ENCODE measurements at places on chromosomes 2 and 18.

DNA sequence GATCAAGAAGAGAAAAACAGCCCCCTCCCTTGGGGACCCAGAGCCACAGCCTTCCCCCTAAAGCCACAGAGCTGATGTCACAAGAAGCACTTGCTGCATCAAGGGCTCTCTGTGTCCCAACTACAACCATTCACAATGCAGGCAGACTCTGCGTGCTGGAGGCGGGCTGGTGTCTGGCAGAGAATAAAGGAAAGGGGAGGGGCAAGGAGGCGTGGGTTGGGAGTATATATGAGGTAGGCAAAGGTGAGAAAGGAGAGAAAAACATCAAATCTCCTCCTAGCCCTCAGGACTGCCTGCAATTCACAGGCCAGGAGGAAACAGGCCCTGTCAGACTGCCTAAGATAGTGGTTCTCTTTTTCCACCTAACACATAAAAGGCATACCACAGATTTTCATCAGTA is 48.8 kb upstream of the IHH start:
- no peak for DNase-seq

DNA sequence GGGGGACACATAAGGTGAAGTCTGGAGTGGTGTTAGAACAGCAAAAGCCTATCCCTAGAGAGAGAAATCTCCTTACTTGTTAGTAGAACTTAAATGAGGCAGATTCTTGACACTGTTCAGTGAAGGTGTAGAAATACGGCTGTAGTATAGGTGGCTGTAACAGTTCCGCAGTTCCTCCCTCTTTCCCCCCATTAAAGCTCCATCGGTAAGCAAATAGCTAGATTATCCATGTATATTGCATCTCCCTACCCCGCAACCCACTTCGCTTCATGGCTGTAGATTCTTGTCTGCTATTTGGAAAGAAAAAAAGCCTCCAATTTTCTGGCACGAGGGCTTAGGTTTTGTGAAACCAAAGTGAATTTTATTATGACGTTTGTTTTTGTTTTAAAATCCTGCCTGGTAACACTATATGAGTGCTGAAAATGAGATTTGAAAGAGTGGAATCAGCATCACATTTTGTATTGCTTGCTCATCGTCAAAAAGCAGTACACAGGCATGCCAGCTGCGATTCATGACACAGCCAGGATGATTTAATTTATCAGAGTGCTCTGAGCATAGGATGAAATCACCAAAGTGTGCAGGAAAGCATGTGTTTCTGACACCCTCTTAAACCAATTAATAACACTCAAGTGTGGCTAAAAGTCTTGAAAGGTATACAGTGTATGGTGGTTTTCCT is 1.4 kb downstream of the FAM171B start:
- peak; percentile 42 for DNase-seq

GRCh38 chr18:35063875-35064690 is 22.9 kb downstream of the MAPRE2 start:
- no peak for DNase-seq

DNA sequence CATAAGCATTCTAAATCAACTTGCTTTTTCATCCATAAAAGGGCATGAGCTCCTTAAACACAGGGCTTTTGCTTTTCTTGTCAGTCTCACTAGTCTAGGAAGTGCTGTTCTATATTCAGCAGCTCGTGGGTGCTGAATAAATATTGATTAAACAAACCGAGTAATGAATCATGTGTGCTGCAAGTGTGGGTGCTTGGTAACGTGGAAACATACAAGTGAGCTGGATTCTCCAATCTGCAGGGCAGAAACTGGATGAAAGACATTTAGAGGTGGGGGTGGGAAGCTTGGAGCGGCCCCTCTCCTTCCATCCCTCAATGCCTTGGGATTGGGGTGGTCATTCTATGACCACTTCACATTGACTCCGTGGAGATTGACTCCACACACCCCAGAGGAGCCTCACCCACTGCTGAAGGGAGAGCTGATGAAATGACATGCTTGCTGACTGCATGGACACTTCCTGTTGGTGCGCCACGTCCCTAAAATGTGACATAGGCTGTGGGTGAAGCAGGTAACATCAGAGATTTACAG is 114.6 kb downstream of the DOCK10 start:
- no peak for DNase-seq

DNA sequence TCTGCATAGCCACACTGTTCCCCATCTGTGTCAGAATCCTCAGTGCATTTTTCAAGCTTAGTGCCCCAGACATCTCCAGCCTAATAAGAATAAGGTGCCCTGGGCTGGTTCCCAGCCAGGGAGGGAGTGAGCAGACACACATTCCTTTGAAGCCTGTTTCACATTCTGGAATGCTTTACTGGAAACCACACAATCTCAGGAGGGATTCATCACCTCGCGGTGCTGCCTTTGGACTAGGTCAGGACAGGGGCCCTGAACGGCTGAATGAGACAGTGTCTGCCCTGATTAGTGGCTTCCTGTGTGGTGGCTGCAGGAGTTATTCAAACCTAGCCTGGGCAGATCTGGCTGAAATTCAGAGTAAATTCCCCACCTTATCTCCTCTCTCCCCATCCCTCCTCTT is 108.0 kb upstream of the LDAH start:
- no peak for DNase-seq

GRCh38 chr2:20106746-20107145 is 55.3 kb upstream of the LAPTM4A start:
- DNase-seq = no peak

DNA sequence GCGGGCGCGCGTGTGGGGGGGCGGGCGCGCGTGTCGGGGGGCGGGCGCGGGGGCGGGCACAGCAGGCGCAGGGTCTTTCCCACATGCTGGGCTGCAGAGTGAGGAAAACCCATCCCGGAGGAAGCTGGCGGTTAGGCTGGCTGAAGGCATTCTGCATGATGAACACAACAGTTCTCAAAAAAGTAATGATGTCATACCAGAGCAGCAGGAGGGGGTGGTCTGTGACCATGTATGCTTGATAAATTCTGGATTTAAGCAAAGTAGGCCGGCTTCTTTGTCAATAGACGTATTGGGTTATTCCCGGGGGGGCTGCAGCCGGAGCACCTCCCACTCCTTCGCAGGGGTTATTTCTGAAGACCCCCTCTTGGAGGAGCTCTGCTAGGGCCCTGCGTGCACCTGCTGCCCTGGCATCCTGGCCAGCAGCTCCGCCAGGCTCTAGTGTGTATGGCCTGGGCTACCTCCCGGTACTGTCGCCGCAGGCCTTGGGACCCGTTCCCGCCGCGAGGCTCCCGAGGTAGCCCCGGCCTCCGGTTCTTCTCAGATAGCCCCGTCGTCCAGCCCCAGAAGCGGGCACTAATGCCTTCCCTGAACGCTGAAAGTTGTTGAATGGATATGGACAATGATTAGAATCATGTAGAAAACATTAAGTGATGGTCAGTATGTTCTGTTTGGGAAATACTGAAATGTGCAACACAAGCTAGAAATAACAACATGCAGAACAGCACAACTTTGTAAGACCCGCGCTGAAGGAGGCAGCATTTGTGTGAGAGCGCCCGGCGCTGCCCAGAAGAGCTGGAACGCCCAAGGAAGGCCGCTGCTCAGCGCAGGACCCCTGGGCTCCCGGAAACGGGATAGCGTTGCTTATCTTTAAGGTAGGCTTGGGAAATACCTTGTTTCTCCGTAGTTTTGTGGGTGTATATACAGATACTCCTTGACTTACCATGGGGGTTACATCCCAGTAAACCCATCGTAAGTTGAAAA is 101.4 kb upstream of the RAB6C start:
- no peak for DNase-seq

DNA sequence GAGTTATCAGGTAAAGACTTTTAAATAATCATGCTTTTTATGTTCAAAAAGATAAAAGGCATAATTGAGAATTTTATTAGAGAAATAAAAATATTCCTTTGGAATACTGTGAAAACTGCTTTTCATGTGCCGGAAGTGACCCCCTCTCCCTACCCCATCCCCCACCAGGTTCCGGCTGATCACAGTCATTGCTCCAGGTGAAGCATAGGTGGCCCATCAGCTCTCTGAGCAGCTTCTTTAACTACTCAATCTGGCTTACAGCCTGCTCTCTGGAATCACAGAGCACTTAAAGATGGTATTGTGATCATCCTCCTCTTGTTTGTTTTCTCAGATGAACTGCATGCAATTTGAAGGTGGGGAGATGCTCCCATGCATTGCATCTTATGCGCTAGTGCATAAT is 257.7 kb downstream of the EN1 start:
- no peak for DNase-seq

- no peak for DNase-seq
Measured at GRCh38 chr2:234528410-234529148, 31.7 kb upstream of the ARL4C start.

DNA sequence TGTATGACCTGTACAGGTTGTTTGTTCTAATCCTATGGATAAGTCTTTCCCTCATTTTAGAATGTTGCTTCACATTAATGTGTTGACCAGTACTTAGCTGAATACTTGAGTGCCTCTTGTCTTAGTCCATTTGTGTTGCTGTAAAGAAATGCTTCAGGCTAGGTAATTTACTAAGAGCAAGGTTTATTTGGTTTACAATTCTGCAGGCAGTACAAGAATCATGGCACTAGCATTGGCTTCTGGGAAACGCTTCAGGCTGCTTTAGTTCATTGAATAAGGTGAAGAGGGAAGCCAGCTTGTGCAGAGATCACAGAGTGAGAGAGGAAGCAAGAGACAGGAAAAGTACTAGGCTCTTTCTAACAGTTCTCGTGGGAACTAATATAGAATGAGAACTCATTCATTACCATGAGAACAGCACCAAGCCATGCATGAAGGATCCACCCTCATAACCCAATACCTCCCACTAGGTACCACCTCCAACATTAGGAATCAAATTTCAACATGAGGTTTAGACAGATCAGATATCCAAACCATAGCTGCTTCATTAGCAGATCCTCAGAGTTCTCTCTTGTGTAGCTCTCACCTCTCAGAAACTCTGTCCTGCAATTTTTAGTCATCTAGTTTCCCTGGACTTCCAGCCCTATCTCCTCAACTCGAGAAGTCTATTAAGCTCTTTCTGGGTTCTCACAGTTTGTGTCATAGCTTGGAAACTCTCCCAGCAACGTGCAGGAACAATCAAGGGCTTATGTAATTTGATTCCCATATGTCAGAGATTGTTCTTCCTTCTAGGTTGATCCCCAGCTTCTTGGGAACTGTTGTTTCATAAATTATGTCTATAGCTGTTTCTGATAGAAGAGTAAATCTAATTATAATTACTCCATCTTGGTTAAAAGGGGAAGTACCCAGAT is 2082.3 kb upstream of the CELF4 start:
- no peak for DNase-seq

DNA sequence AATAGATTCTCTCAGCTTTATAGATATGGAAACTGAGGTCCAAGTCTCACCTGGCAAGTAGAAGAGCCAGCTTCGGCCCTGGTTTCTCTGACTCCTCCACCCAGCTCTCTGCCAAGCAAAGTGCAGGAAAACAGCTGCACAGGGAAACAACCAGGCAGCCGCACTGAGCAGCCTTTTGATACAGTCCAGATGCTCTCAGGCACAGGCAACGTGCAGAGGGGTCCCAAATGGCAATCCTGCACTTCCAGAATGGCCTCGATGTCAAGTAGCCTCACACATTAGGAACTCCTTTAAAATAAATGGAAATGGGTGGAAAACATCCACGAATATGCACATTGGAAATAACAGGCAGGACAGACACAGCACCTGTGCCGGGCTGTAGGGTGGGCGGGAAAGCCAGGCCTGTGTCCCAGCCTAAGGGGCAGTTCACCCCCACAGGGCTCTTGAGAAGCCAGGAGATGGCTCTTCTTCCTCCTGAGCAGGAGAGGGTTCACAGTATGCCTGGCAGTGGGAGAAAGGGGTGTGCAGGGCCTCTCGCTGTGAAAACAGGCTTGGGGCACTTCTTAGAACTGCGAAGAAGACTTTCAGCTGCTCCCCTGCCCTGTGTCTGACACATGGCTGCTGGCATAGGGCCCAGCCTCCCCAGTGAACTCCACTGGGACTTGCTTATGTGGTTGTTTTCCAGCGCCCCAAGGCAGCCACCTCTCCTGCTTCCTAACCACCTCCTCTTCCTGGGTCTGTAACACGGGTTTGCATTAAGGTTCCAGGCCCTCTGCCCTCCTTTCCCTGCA is 63.9 kb upstream of the TUBA3E start:
- no peak for DNase-seq

GRCh38 chr2:100846716-100847115 is 26.8 kb downstream of the NPAS2 start:
- DNase-seq = no peak

DNA sequence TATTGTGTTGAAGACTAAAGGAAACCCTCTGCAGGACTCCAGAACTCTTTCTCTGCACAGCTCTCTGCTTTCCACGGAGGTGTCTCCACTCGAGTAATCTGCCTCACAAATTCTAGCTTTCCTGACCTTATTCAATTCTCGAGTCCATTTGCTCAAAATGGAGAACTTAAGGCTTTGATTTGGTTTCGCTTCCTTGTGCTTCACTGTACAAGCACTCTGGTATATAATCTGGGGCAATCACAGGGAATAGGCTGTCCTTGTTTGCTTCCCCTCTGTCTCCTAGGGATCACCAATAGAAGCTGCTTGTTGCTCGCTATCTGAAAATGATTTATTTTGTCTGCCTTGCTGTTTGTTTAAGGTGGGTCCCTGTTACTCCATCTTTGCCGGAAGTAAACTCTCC is 129.1 kb upstream of the DOCK10 start:
- no peak for DNase-seq

DNA sequence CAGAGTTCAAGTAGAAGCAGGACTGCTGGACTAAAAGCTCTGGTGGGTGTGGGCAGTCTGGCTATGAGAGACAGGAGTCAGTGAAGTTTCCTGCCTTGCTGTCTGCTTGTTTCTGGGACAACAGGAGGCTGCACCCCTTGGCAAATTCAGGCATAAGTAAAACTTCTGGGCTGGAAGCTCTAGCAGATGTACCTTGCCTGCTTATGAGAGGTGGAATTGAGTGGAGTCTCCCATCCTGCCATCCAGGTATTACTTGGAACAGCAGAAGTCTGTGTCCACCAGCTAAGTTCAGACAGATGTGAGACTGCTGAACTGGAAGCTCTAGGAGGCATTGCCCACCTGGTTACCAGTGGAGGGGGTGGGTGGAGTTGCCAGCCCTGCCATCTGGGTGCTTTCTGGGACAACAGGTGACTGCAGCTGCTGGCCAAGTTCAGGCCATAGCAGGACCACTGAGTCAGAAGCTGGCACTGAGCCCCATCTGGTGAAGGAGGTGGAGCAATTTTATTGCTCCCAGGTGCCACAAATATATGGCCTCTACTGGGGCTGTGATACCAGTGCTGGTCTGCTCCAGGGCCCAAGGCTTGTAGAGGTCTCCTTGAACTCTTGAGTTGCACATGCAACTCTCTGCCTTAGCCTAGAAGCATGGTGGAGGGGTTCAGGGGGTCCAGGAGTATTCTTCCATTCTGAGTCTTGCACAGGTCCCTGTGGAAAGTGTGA is 199.4 kb upstream of the FN1 start:
- DNase-seq = no peak

- no peak for DNase-seq
Measured at GRCh38 chr2:101696272-101697123, 1.0 kb upstream of the MAP4K4 start.

GRCh38 chr2:242022550-242023290 is 153.2 kb downstream of the RTP5 start:
- DNase-seq = no peak

GRCh38 chr2:46067501-46068305 is 229.5 kb upstream of the EPAS1 start:
- peak; percentile 84 for DNase-seq

- DNase-seq = no peak
Measured at GRCh38 chr18:65365245-65365980, 385.4 kb upstream of the CDH7 start.

Measured in amniotic stem cell (primary cell).